NCI-H1105 (cell line): ENCODE measurements at places on chromosomes 7 and 10.

DNA sequence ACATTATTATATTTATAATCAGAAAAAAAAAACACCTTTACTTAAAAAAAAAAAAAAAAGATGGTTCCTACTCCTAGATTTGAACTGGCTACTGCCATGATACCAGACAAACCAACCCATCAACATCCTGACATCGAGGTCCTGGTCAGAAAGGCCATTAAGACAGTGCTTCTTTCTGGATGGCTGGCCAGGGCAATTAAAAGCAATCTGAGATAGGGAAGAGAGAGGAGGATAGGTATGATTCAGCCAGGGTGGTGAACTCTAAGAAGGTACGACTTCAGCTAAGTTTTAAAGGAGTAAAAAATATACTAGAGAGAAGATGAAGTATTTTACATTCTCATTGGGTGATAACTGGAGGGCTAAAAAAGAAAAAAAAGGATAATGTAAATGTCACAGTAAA lies 139.0 kb downstream of the DOCK4 start:
- no peak for DNase-seq

DNA sequence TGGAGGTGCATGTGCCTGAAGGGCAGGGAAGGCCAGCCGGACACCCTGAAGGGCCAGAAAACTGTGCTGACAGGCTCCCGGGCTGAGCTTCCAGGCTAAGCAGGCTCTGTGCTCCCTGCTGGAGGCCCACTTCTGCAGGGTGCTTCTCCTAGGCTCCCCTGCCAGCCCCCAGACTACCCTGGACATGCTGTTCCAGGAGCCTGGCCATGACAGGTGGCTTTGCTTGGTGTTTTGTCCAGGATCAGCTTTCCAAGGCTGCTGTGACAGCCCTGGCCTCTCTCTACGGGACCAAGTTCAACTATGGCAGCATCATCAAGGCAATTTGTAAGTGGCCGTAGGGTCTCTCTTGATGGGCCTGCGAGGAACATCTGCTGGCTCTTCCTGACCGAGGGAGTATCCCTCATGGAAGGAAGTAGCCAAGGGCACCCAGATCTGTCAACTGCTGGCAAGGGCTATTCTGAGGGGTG lies 5.3 kb downstream of the CPA1 start:
- DNase-seq = no peak

DNA sequence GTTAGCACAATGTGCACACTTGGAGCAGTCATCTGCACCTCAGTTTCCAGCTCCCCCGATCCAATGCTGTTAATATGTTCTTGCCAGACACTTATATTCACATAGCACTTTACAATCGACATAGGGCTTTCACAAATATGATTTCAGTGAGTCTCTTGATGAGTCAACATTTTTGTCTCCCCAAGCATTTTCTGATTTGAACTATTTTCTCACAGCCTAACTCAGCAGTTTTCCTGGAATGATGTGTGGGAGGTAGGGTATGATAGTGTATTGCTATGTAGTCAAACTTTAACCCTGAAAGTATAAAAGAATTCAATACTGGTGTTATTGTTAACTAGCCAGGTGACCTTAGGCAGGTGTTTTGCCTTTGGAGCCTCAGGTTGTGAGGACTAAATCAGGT lies 82.5 kb upstream of the LRGUK start:
- DNase-seq = no peak

DNA sequence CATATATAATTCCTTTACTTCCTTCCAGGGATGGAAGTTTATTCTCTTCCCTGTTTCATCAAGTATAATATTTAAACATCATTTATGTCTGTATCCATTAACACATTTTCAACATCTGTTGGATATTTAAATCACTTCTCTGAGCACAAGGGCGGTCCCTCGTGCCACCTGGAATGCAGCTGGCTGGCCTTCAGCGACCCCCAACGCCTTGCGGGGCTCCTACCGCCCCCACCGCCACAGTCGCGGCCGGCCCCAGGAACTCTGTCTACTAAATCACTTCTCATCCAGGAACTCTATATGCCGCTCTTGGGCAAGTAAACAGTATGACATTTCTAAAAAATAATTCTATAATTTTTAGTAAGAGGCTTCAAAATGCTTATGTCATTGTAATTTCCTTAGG lies 221.1 kb upstream of the PTN start:
- DNase-seq = no peak

- DNase-seq = no peak
These were observed 74.1 kb downstream of the FAM53B start for GRCh38 chr10:124669824-124670654.

DNA sequence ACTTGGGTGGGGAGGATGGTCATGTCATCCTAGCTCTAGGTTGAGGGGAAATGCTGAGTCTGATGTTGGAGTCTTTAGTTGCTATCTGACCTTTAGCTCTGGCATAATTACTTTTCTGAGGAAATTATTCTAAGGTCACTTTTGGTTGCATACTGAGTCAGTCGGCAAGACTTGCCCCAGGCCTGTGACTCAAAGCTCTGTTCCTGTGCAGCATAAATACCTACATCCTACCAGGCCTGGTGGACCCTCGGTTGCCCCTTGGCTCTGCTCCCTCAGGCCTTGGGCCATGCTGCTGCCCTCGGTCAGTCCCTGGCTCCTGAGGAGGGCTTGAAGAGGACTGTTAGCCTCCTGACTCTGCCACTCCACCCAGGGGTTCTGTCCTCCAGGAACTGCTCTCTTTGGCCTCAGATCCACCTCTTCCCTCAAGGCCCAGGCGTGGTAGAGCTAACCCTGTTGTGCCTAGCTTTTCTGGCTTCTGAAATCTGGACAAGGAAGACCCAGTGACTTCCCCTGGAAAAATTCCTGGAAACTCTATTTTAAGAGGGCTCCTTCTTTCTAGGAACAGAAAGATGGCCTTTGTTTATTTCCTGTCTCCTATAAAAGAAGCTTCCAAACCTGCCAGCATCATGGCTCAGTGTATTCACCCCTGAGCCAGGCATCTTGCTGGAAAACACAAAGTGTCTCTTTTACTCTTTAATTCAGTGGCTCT lies 71.2 kb downstream of the TMEM178B start:
- no peak for DNase-seq

- no peak for DNase-seq
These were observed 1.2 kb downstream of the BRI3 start for GRCh38 chr7:98282703-98283102.

DNA sequence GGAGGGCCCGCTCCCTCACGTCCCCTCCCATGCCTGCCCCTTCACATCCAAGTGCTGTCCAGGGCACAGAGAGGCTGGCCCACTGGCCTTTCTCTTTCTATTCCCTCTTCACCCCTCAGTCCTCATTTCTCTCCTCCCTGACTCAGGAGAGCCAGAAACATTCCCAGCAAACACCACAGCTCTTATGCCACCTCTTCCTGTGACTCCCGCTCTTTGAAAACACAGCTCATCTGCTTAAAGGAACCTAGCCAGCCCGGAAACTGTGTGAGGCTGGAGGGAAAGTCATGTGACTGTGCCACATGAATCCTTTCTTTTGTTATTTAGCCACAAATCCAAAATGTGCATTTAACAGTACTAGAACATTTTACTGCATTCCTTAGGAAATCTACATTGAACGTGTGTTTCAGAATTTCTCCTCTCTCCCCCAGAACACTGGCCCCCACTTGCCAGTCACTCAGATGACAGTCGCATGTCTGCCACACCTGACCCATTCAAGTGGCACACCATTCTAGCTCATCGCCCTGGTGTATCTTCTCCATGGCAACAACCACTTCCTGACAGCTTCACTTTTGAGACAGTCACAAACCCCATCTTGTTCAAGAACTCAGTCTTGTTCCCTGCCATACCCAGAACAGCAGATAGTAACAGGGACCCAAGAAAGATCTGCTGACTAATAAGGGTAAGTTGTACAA lies 42.8 kb downstream of the GRB10 start:
- no peak for DNase-seq

DNA sequence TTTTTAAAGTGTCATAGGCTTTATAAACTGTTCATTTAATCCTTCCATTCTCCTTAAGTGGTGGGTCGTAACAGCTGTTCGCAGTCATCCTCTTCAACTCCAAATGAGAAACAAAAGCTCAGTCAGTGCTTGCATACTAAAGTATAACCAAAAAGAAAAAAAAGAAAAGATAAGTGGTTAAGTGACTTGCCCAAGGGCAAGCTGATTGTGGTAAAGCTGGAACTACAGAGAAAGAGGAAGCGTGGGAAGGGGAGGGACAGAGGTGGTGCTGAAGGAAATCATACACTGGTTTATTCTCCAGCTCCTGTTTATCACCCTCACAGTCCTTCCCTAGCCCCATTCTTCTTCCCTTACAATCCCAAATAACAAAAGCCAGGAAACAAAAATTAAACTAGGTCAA lies 29.6 kb downstream of the IDE start:
- no peak for DNase-seq

GRCh38 chr7:80678707-80679106 lies 40.3 kb downstream of the CD36 start:
- DNase-seq = no peak

DNA sequence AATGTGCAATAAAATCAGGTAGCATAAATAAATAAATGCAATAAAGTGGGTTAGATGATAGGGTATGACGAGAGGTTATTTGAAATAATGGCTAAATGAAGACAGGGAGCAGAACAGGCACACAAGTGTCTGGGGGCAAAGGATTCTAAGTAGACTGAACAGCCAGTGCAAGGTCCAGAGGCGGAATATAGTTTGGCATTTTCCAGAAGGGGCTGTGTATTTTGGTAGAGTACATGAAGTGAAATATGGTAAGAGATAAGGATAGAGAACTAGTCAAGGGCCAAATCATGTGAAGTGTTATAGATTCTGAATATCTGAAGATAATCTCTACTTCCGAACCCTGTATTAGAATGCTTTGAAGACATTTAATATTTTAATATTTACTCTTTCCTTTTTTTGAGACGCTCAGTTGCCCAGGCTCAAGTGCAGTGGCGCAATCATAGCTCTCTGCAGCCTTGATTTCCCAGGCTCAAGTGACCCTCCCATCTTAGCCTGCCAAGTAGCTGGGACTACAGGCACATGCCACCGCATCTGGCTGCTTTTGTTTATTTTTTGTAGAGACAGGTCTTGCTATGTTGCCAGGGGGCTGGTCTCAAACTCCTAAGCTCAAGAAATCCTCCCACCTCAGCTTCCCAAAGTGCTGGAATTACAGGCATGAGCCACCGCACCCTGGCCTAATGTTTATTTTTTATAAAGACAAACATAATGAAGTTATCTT lies 44.4 kb upstream of the CD36 start:
- no peak for DNase-seq

GRCh38 chr7:29194206-29194593 lies 375 bp upstream of the CHN2 start:
- DNase-seq = no peak

GRCh38 chr7:18425838-18426445 lies 69.6 kb upstream of the HDAC9 start:
- no peak for DNase-seq
